ENCODE measurements at places on chromosomes 7 and 10. TPM values are rescaled to one million over a fixed set of nuclear protein-coding genes. Genes with fewer than 3 reads are reported as not detected.

DNA sequence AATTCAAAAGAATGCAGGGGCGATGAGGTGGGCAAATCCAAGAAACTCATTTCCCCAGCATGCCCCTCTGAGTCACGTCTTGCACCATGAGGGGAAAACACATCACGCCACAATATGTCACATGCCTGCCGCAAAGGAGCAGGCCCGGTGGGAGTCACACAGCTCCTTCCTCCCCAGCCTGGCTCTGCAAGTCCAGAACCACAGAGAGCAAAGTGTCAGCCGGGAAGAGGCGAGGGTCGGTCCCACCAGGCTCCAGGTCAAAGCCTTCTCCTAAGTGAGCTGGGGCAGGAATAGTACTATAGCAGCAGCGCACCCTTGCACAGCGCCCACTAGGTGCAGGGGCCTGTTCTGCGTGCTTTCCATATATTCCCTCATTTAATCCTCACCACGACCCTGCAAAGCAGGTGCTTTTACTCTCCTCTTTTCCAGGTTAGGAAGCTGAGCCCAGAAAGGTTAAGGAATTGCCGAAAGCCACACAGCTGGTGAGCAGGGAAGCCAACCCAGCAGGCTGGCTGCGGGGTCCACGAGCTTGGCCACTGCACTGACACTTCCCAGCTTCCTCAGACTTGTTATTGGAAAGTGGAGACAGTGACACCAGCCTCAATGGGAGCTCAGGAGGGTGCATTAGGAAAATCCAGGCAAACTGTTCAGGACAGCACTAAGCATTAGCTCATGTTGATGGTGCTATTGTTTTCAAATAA lies 94.0 kb upstream of the ZMIZ1 start:
- peak overlapping the region; percentile 81 for H3K4me3 ChIP-seq
- H3K27me3 ChIP-seq = peaks cover 11% of the 10 kb centered on the region
- peak; percentile 35 for DNase-seq
- H3K36me3 ChIP-seq = no peaks in the 10 kb centered on the region
- peak overlapping the region; percentile 99 for H3K27ac ChIP-seq

DNA sequence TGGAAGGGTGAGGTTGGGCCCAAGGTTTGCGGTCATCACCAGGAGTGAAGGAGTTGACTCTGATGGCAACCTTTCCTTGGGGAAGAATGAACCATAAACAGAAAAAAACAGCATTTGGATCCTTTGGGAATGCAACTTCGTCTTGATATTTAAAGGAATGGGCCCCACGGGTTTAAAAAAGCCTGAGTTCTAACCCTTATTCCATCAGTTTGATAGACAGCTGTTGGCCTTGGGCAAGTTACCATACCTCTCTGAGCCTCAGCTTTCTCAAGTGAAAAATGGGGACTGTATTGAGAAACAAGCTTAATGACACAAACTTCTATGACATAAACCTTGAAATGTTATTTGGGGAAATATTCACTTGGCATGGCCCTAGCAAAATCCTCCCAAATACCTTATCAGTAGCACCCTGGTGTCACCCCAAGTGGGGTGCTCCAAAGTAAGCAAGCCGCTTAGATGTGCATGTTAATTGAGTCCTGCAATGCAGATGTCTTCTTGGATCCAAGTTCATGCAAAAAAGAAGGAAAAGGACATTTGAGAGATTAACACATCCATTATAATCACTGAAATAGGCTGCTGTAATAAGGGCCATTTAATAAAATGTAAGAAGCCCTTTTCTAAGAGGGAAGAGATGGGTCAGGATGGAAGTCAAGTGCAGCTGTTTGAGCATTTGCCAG lies 13.8 kb downstream of the MXI1 start:
- no peak for DNase-seq
- peak overlapping the region; percentile 83 for H3K27ac ChIP-seq
- H3K36me3 ChIP-seq = no peaks in the 10 kb centered on the region
- peaks cover 35% of the 10 kb centered on the region for H3K4me1 ChIP-seq

The AOC1 gene
- total RNA-seq = 2.9 TPM

The TET1 gene
- total RNA-seq = 36.2 TPM

The TIAL1 gene
- total RNA-seq = 177 TPM

The GLI3 gene
- 9.0 TPM for total RNA-seq

The TBATA gene
- not detected for total RNA-seq
